Thyroid gland (tissue), 4 donors: ENCODE measurements at places on chromosomes 11 and 22. TPM values are rescaled to one million over a fixed set of nuclear protein-coding genes. Genes with fewer than 3 reads are reported as not detected.

GRCh38 chr22:49242480-49242879, 585.2 kb downstream of the BRD1 start:
- H3K4me3 ChIP-seq = no peak overlapping the region
- DNase-seq = no peak
- no peaks in the 10 kb centered on the region for H3K27me3 ChIP-seq
- H3K36me3 ChIP-seq = no peaks in the 10 kb centered on the region
- no peak overlapping the region for H3K27ac ChIP-seq

GRCh38 chr22:24187731-24188644, 6.7 kb downstream of the SUSD2 start:
- H3K4me3 ChIP-seq = no peak overlapping the region
- H3K36me3 ChIP-seq = no peaks in the 10 kb centered on the region
- H3K27ac ChIP-seq = peak overlapping the region; percentile 91
- peaks cover 32% of the 10 kb centered on the region for H3K4me1 ChIP-seq
- no peak for DNase-seq

MIOX gene
- 11.3 TPM for total RNA-seq

GRCh38 chr11:74479732-74480123, 12.4 kb upstream of the KCNE3 start:
- DNase-seq = no peak
- peaks cover 2% of the 10 kb centered on the region for H3K4me1 ChIP-seq
- no peak overlapping the region for H3K4me3 ChIP-seq
- no peaks in the 10 kb centered on the region for H3K36me3 ChIP-seq

GRCh38 chr11:114621072-114621471, 25.5 kb upstream of the NXPE4 start:
- no peaks in the 10 kb centered on the region for H3K27me3 ChIP-seq
- no peak for DNase-seq
- H3K27ac ChIP-seq = no peak overlapping the region
- H3K36me3 ChIP-seq = no peaks in the 10 kb centered on the region
- no peak overlapping the region for H3K4me3 ChIP-seq

GRCh38 chr22:20953668-20954500, 13.2 kb upstream of the AIFM3 start:
- no peak overlapping the region for H3K4me3 ChIP-seq
- peaks cover 16% of the 10 kb centered on the region for H3K36me3 ChIP-seq
- H3K27me3 ChIP-seq = no peaks in the 10 kb centered on the region
- DNase-seq = no peak
- H3K4me1 ChIP-seq = peaks cover 4% of the 10 kb centered on the region
- H3K27ac ChIP-seq = no peak overlapping the region

DNA sequence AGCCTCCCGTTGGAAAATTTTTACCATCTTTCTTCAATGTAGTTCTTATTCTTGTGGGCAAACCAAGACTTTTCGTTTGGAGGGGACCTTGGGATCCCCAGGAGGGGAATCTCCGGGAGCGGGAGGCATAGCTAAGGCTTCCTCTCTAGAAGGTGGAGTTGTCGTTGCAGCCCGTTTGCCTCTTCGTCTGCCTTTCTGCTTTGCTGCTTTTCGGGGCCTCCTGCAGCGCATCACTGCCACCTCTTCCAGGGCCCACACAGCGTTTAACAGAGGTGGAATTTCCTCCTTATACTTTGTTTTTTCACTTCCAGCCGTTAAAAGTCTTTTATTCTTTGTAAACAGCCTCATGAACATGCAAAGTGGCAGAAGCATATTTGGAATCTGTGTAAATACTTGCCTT, 3.5 kb upstream of the IFITM3 start:
- H3K27me3 ChIP-seq = no peaks in the 10 kb centered on the region
- H3K36me3 ChIP-seq = no peaks in the 10 kb centered on the region
- DNase-seq = no peak

- peaks cover 35% of the 10 kb centered on the region for H3K4me1 ChIP-seq
- no peak for DNase-seq
- no peak overlapping the region for H3K4me3 ChIP-seq
- H3K36me3 ChIP-seq = no peaks in the 10 kb centered on the region
- no peaks in the 10 kb centered on the region for H3K27me3 ChIP-seq
Measured at GRCh38 chr11:2481253-2481652, 36.4 kb downstream of the KCNQ1 start.

CHST1 gene
- 28.9 TPM for total RNA-seq

GRCh38 chr11:124876818-124877630, 11.8 kb downstream of the ROBO3 start:
- peak overlapping the region; percentile 87 for H3K27ac ChIP-seq
- no peaks in the 10 kb centered on the region for H3K36me3 ChIP-seq
- peak overlapping the region; percentile 9 for H3K4me3 ChIP-seq
- no peak for DNase-seq
- H3K27me3 ChIP-seq = no peaks in the 10 kb centered on the region

DNA sequence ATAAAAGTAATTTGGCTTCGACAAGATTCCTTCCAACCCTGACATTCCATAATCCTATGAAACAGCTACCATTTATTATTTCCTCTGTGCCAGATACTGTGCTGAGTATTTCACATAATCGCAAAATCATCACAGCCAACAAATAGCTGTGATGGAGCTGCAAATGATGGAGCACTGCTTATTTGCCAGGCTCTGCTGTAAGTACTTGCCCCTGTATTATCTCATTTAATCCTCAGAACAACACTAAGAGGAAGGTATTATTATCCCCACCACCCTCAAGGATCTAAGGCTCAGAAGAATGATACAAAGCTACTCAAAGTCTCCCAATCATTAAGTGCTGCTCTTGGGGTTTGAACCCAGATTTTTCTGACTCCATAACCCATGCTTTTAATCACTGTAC, 145.5 kb downstream of the CCDC34 start:
- H3K27me3 ChIP-seq = no peaks in the 10 kb centered on the region
- no peaks in the 10 kb centered on the region for H3K36me3 ChIP-seq
- H3K4me1 ChIP-seq = peaks cover 24% of the 10 kb centered on the region
- H3K4me3 ChIP-seq = no peak overlapping the region

GRCh38 chr11:125447721-125448120, 48.3 kb downstream of the FEZ1 start:
- H3K4me1 ChIP-seq = no peaks in the 10 kb centered on the region
- no peak overlapping the region for H3K4me3 ChIP-seq
- no peak overlapping the region for H3K27ac ChIP-seq
- no peaks in the 10 kb centered on the region for H3K36me3 ChIP-seq
- no peak for DNase-seq

KLHDC7B gene
- total RNA-seq = not detected

- H3K27ac ChIP-seq = no peak overlapping the region
- H3K4me3 ChIP-seq = no peak overlapping the region
- no peaks in the 10 kb centered on the region for H3K36me3 ChIP-seq
- H3K4me1 ChIP-seq = peaks cover 11% of the 10 kb centered on the region
- no peaks in the 10 kb centered on the region for H3K27me3 ChIP-seq
- DNase-seq = no peak
Measured at GRCh38 chr11:110130642-110131238, 37.5 kb downstream of the ZC3H12C start.

DNA sequence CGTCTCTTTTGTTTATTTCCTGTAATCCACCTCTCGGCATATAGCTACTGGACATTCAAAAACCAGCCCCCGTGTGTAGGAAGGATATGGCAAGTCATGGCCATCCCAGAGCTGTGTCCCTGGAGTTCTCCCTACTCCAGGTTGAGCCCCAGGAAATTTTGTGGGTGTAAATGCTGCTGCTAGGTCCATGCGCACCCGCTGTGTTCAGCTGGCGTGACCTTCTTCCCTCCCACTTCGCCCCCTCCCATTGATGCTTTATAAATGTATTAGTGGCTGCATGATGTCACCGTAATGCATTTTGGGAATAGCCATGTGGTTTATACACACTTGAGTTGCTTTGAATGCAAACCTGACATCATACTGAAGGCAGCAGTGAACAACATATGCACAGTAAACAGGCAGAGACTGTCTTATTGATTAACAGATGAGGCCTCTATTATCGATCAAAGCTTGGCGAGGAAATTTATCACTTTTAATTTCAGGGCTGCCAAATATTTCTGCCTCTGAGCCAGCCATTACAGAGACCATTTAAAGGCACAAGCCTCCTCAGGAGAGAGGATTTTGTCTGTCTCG, 113.6 kb upstream of the NNMT start:
- DNase-seq = no peak
- peak overlapping the region; percentile 99 for H3K27ac ChIP-seq
- peaks cover 10% of the 10 kb centered on the region for H3K36me3 ChIP-seq
- H3K4me3 ChIP-seq = no peak overlapping the region
- no peaks in the 10 kb centered on the region for H3K27me3 ChIP-seq
- H3K4me1 ChIP-seq = peaks cover 83% of the 10 kb centered on the region

TBX10 gene
- total RNA-seq = not detected

DNA sequence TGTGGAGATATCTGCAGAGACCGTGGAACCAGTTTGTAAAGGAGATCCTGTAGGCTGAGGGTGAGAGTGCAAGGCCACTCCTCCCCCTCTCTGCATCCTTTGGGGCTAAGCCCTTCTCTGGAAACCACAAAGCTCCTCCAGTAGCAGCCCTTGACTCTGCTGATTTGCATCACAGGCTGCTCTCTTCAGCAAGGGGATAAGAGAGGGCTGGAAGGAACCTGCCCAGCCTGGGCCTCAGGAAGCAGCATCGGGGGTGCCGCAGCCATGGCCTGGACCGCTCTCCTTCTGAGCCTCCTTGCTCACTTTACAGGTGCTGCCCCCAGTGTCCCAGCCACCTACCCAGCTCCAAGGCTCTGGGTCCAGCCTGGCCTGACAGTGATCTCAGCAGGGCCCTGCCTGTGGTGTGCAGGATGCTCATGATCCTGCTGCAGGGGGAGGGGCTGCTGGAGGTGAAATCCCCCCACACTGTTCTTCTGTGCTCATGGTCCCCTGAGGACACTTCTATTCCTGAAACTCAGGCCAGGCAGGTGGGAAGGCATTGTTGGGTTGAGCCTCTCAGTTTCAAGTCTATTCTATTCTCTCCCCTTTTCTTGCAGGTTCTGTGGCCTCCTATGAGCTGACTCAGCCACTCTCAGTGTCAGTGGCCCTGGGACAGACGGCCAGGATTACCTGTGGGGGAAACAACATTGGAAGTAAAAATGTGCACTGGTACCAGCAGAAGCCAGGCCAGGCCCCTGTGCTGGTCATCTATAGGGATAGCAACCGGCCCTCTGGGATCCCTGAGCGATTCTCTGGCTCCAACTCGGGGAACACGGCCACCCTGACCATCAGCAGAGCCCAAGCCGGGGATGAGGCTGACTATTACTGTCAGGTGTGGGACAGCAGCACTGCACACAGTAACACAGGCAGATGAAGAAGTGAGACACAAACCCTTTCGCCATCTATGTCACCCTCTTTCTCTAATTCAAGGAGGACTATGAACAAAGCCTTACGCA, 68.5 kb upstream of the IGLL5 start:
- H3K27ac ChIP-seq = no peak overlapping the region
- no peaks in the 10 kb centered on the region for H3K27me3 ChIP-seq
- H3K4me3 ChIP-seq = no peak overlapping the region
- DNase-seq = no peak
- no peaks in the 10 kb centered on the region for H3K36me3 ChIP-seq

- H3K27ac ChIP-seq = no peak overlapping the region
- H3K4me3 ChIP-seq = no peak overlapping the region
- DNase-seq = no peak
Measured at GRCh38 chr11:125514336-125515101, 18.5 kb upstream of the FEZ1 start.

- H3K4me3 ChIP-seq = no peak overlapping the region
- no peak overlapping the region for H3K27ac ChIP-seq
Measured at GRCh38 chr11:131447277-131447815, 76.9 kb downstream of the NTM start.

DNA sequence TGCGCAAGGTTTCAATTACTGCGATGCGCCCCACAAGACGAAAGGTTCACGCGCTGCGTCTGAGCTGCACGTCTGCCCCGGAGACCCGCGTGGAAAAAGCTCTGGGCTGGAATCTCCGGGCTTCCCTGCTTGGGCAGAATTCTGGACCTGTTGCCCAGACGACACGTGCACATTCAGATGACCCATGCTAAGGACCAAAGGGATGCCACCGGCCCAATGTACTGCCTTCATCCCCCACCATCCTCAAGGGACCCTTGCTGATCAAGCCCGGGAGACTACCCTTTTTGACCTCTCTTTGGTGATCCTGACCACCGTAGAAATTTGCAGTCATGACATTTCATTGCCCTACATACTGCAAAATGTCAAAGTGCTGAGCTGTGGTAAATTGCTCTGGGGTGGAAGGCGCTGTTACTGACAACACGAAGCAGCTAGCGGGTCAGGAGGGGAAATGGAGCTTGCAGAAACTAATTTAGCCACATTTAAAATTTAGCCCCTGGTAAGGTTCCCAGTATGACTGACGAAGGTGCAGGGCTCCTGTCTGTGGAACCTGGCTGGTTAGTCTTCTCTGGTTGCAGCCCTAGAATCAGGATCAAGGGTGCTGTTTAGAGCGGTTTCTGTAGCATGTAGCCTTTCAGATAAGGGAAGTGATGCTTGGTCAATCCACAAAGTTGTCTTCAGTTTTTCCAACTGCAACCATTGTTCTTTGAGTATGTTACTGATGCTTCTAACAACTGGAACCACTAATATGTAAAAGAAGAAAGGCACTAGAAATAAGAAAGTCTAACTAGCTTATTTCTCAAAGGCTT, 81.9 kb downstream of the PRR5L start:
- H3K27me3 ChIP-seq = no peaks in the 10 kb centered on the region
- no peak for DNase-seq
- no peaks in the 10 kb centered on the region for H3K36me3 ChIP-seq

BDNF gene
- total RNA-seq = 4.7 TPM

GRCh38 chr11:133163463-133164419, 368.6 kb downstream of the OPCML start:
- no peak overlapping the region for H3K27ac ChIP-seq
- H3K36me3 ChIP-seq = no peaks in the 10 kb centered on the region
- no peaks in the 10 kb centered on the region for H3K4me1 ChIP-seq
- DNase-seq = no peak

DNA sequence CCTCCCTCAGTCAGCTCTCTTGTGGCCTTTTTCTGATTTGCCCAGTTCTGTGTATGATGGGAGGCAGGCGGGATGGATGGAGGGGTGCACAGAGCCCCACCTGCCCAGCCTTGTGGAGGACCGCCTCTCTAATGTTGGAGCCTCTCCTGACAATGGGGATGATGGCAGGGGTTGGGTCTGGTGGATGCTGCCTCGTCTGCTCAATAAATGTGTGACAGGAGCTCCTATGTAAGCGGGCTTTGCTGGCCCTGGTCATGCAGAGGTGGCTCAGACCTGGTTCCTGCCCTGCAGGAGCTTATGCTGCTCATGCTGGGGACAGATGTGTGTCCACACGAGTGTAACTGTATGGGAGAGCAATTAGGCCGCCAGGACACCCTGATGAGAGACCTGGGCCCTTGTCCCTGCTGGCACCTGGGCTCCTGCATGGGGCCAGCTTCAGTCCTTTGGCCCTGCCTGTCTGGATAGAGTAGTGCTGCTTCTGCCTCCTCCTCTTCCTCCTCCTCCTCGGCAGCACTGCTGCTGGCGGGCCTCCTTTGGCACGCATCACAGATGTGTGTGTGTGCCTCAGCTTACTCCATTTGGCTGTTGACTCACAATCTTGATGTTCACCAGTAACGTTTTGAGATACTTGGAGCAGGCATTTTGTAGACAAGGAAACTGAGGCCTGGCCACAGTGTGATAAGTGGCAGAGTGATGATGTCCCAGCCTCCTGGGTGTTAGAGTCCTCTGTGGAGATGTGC, 131.0 kb downstream of the TBC1D22A start:
- H3K36me3 ChIP-seq = no peaks in the 10 kb centered on the region
- no peak for DNase-seq
- no peak overlapping the region for H3K27ac ChIP-seq

- no peaks in the 10 kb centered on the region for H3K36me3 ChIP-seq
- H3K27ac ChIP-seq = no peak overlapping the region
- H3K4me3 ChIP-seq = no peak overlapping the region
- H3K27me3 ChIP-seq = no peaks in the 10 kb centered on the region
Measured at GRCh38 chr11:20474882-20475517, 87.5 kb downstream of the PRMT3 start.
